GM20000 (cell line): ENCODE measurements at places on chromosomes 3 and 15.

GRCh38 chr3:131957980-131958379, 76.8 kb downstream of the CPNE4 start:
- DNase-seq = no peak

DNA sequence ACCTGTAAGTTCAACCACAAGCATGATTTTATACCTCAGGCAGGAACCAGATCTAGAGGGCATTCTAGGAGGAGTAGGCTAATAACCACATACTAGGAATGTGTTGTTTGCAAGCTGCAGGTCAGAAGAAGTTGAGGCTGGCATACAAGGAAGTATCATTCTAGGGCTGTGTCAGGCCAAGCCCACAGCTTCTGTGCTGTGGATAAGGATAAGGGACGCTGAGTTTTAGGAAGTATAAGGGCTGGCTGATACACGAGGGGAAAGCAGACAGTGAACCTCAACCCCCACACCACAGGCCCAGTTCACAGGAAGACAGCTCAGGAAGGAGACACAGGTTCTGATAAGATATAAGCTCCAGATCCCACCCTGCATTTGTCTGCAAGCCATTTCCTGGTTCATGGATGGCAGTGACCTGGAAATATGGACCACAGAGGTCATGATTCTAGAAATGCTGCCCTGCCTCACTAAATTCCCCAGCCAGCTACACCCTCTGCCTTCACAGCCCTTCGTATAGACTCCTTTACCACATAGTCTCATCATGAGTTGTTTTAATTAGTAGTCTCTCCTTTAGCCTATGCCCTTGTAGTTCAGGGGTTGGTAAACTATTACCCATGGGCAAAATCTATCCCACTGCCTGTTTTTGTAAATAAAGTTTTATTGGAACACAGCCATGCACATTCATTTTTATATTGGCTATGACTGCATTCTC, 260.7 kb downstream of the OPA1 start:
- no peak for DNase-seq

DNA sequence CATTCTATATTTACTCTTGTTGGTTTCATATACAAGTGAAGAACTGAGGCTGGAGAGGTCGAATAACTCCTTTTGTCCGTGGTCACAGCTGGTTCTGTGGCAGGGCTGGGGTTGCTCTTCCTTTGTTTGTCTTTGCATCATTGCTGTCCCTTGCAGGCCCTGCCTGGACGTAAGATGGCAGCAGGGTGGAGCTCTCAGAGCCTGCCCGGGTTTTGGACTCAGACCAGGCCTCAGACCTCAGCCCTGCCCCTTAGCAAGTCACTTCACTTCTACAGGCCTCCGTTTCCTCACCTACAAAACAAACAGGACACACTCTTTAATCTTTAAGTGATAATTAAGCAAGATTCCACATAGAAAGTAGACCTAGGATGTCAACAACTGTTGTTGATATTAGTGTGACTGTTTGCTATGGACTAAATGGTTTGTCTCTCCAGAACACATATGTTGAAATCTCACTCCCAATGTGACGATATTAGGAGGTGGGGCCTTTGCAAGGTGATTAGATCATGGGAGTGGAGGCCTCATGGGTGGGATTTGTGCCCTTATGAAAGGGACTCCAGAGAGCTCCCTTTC, 65.6 kb upstream of the PLXNA1 start:
- no peak for DNase-seq

GRCh38 chr15:77225646-77226045, 154.7 kb upstream of the TSPAN3 start:
- DNase-seq = no peak

GRCh38 chr15:43517354-43518196, at the start of gene MAP1A:
TSS of gene MAP1A (plus strand) at chr15:43517608. CDS start at chr15:43521474, 3,866 bp downstream.
- DNase-seq = no peak

DNA sequence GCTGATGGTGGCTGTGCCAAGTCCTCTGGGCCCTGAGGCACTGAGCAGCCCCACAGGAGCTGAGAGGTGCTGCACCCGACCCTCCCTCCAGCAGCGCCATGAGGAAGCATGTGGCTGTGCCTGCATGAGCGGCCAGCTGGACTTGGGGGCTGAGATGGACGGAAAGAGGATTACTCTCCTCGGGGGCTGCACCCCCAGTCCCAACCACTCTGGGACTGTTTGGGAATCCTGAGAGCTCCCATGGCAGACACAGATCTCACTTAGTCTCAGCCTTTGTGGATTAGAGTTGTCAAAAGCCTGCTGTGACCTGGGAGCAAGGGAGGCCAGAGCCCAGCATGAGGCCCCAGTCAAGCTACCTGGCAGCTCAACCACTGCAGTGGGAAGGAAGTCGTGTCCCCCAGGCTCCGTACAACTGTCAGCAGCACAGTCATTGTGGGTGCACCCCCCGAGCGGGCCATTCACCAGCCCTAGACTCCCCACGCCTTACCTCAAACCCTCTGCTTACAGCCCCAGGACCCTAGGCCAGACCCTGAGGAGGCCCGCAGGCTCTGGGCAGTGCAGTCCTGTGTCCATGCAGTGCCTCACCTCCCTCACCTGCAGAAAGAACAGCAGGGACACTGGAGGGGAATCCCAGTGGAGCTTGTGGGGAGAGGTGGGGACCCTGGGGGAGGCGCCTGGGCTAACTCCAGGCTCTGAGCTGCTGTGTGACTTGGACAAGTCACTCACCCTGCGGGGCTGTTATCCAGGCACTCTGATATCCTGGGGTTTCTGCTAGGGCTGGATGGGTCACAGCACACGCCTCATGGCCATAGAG, 17.1 kb downstream of the PRR23E start:
- DNase-seq = no peak

- DNase-seq = no peak
These were observed 52.8 kb downstream of the CLASP2 start for GRCh38 chr3:33665294-33665693.

DNA sequence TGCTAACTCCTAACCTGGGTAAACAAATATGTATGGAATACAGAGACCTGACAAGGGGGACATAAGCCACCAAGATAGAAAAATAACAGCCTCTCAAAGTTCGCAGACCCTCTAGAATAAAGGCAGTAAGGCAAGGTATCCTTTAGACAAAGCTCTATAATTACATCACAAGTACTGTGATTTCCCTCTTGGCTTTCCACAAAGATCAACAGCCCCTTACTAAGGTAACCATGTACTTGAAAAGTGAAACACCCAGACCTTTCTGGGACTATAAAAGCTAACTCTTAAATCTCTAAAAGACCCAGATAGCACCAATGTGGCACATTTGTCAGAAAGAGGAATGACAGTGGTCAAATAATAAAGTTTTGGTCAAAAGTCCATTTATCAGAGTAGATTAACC, 51.9 kb downstream of the TBL1XR1 start:
- DNase-seq = peak; percentile 17

DNA sequence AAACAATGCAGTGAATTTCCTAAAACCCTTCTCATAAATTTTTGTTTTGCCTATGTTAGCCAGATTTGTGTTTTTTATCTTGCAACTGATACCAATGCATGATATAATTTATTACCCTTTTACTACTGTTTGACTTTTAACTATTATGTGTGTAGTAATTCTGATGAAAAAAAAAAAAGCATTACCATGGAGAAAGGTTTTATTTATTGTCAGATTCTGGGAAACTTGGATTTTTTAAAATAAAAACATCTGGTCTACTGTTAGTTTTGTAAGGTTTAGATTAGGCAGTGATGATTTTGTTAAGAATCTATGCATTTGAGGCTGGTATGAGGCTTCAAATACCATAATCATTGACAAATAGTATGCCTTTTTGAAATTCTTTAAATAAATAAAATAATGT, 470.4 kb upstream of the ROBO1 start:
- no peak for DNase-seq

GRCh38 chr3:57689367-57690053, 3.4 kb downstream of the DENND6A start:
- DNase-seq = no peak

DNA sequence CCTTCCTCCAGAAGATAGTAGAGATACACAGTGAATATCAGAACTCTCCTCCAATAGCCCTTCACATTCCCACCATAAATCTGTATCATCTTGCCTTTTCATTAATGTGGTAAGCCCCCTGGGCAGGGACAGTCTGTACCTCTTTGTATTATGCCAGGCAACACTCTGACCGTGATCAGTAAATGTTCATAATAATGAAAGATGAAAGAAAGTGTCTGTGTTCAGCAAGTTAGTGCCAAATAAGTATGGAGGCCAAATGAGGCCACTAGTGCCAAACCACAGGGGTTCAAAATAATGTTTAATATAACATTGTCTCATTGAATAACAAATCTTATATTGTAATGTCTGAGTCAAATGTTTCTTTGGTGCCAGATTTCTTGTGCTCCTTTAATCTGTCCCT, 104.3 kb downstream of the CMSS1 start:
- DNase-seq = no peak

DNA sequence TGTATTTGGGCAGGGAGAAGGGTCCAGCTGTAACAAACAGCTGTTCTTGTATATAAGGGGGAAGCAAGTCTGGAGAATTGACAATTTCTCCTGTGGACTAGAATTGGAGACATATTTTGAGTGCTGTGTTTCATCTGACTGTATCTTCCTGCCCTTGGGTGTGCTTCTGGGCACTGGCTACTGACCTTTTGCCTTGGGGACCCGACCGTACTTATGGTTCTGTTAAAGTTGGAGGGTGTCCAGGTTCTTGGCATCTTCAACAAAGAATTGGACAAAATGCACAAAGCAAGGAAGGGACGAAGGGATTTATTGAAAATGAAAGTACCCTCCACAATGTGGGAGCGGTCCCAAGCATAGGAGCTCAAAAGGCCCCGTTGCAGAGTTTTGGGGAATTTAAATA, 31.0 kb downstream of the MAP2K1 start:
- no peak for DNase-seq

GRCh38 chr15:29276366-29276765, 6.7 kb upstream of the NSMCE3 start:
- DNase-seq = no peak

DNA sequence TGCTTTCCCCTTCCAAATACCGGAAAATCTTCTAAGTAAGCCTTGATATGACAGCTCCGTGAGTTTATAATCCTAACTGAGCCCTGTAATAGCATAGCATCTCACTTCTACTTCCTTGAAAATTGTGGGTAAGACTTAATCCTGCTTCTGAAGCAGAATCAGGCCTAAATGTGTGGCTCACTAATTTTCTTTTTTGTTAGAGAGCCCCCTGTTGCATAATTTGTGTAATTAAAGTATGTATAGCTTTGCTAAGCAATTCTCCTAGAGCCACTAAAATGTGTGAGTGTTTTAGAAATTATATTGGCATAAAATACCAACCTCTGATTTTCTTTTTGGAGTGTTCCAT, 304.4 kb downstream of the FGF12 start:
- DNase-seq = no peak

- DNase-seq = no peak
These were observed 49.1 kb upstream of the TJP1 start for GRCh38 chr15:29871401-29871800.

- no peak for DNase-seq
These were observed 173.3 kb downstream of the ALDH1A2 start for GRCh38 chr15:57892181-57892580.

DNA sequence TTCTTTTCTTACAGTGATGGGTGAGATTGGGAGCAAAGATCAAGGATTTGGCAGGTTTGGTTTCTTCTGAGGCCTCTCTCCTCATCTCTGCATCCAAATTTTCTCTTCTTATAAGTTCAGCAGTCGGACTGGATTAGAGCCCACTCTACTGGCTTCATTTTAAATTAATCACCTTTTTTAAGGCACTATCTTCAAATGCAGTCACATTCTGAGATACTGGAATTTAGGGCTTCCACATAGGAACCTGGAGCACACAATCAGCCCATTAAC, 56.5 kb upstream of the PLSCR4 start:
- no peak for DNase-seq

DNA sequence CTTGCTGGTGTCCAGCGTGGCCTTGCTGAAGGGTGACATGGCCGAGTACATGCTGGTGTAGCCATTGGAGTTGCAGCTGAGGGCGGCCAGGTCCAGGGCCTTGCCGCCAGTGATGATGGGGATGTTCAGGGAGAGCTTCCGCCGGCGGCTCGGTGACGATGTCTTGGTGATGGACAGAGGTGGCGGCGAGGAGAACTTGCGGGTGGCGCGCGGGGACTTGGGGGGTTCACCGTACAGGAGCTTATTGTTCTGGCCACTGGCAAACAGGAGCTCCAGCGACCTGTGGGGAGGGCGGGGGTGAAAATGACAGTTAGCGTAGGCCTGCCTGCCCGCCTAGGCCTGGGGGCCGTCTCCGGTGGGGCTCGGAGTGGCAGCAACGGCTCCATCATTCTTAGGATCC, 59.0 kb upstream of the CTSH start:
- DNase-seq = no peak

DNA sequence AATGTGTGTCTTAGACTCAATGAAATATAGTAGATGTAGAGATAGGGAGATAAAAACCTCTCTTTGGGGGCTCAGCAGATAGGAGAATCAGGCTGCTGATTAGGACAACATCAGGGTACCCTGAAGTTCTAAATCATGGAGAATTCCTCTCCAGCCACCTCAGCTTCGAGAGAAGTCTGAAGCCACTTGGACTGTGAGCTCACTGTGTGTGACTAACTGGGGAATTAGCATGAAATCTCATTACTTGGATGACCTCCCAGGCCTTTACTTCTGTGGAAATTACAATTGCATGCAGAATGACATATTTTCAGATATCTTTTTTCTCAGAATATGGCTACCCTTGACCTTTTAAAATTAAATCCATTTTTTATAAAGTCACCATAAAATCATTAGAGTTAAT, 128.0 kb upstream of the MRPL3 start:
- DNase-seq = no peak

GRCh38 chr3:97827741-97828471, 6.1 kb downstream of the CRYBG3 start:
- no peak for DNase-seq

DNA sequence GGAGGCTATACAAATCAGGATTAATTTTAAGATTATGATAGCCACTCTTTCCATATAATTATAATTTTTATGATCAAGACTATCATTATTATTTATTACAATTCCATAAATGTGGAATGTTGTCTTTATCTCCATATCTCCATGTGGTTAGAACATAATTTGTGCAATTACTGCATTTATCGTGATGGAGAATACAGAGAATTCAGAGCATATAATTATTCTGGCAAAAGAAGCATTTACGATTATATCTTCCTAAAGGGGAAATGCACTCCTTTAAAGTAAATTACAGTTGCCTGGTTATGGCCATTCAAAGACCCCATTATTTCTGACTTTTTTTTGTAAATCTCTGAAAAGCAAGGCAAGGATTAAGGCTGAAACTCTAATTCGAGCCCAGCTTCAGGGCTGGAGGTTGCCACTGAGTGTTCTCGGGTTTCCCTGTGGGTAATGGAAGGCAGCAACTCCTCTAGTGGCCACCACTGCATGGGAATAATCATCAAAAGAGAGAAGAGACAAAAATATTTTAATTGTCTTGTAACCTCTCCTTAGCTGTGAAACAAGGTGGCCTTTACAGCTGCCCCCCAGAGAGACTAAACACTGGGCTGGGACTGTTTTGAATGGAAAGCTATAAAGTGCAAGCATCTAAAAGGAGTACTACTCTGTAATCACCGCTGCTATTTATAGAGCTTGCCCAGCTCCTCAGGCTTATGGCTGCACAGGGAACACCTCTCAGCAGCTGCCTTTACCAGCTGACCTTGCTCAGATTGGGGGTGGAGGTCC, 59.8 kb upstream of the PRTG start:
- no peak for DNase-seq
